Stimulated activated CD8-positive, alpha-beta memory T cell treated with anti-CD3 and anti-CD28 coated beads, Interleukin-12 subunit alpha, Interleukin-12 subunit beta, amount 100 ng/mL, for 4 hours (primary cell): ENCODE measurements at places on chromosomes 12 and 14.

GRCh38 chr12:58860788-58861240 is 59.5 kb downstream of the LRIG3 start:
- DNase-seq: no peak

GRCh38 chr12:80776706-80777105 is 60.0 kb downstream of the MYF5 start:
- no peak for DNase-seq

DNA sequence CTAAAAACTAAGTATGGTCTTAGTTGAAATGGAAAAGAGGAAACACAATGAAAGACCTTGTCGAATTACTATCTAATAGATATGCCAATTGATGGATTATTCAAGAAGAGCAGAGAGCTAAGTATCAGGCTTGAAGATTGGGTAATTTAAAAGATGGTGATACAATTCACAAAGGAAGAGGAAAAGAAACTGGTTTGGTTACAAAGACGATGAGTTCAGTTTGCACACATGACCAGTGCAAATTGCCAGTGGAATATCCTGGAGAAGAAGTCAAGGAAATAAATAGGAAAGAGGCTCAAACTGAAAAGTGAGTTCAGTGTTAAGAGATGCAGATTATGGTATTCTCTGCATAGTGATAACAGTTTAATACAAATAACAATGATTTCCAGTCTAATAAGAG is 2.5 kb upstream of the RAP1B start:
- DNase-seq: no peak

- no peak for DNase-seq
Measured at GRCh38 chr14:32258336-32258993, 55.4 kb upstream of the RNU6-8 start.
